ENCODE measurements at places on chromosomes 6 and 20. TPM values are rescaled to one million over a fixed set of nuclear protein-coding genes. Genes with fewer than 3 reads are reported as not detected.
A peak's percentile ranks its signal among the peaks of the same experiment; 100 is the strongest.

- no peak for DNase-seq
Measured at GRCh38 chr6:41352907-41353306, 17.5 kb downstream of the NCR2 start.

GRCh38 chr20:11232896-11233295, 559.1 kb upstream of the JAG1 start:
- no peak for DNase-seq

DNA sequence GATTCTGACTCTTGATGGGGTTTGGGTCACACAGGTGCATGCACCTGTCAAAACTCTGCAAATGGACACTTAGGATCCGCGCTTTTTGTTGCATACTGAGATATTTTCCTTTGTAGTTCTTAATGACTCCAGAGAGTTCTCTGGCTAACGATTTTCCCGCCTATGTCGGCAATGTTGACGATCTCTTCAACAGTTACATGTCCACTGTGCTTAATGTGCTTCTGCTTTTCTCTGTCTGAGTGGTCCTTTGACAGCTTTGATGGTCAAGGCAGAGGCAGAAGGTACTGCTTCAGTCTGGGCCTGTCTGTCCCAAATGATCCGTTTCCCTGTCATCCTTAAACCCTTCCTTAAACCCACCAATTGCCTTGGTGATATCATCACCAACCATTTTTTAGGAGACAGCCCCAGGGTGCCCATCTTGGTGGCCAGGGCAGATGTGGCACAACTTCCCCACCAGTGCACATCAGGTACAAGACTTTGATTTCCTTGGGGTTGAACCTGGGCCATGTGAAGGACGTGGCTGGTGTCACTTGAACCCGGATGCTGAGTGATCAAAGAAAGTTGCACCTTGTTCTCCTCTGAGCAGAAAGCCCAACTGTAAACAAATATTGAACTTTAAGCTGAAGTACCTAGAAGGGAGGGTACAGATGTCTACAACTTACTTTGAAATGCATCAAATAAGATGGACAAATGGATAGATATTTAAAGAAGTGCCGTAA, 10.7 kb upstream of the BPIFB1 start:
- DNase-seq, result no peak

- DNase-seq, result no peak
Measured at GRCh38 chr6:169934699-169935347, 183.4 kb downstream of the ERMARD start.

- DNase-seq, result no peak
Measured at GRCh38 chr6:39152262-39152661, 37.3 kb upstream of the SAYSD1 start.

GRCh38 chr6:43359381-43359780, 10.1 kb downstream of the ZNF318 start:
- no peak for DNase-seq

DNA sequence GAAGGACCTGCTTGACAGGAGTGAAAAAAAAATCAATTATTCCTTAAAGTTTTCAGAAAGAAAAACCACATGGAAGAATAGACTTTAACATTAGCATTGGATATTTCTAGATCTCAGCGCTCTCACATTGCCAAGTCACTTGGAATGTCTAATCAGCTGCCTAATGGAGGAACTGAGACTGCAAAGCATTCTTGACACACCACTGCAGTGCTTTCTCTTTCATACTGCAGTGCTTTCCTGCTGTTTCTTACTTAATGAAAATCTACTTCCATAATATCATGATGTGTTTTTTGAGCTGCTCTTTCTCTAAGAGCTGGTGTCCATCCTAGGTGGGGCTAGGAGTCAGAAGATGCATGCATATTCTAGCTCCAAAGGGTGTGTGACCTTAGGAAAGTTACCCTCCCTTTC, 20.4 kb upstream of the MCM3 start:
- DNase-seq, result no peak

DNA sequence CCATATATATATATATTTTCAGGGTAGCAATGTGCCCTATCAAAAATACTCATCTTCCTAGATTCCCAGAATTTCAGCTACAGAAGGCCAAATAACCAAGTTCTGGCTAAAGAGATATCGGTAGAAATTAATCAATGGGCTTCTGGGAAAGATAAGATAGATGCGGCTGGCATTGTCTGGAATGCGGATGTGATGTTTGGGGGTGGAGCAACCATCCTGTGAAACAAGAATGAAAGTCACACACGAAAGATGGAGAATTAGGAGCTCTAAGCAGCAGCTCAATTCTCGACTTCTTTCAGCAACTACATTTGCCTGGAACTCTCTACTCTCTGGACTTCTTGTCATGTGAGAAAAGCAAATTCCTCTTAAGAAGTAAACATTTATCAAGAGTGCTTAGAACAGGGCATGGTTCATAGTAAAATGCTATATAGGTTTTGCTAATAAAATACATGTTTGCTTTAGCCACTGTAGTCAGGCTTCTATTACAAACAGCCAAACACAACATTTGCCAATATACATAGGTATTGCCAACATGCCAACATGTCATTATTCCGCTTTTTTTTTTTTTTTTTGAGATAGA, 90.8 kb downstream of the CLIC5 start:
- DNase-seq, result no peak

DNA sequence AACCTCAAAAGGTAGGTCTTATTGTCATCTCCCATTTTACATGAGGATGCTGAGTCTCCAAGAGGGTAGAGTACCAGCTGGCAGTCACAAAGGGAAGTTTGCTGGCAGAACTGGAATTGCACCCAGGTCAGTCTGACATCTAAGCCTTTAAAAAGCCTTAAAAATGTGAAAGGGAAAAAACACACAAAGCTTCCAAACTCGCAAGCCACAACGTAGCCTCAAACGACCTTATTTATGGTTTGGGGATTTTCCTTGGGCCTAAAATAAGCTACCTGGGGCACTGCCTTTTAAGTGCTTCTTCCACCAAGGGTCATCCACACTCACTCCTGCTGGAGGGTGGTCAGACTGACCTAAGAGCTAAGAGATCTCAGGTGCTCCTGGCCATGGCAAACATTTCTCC, 2.1 kb downstream of the MBOAT1 start:
- no peak for DNase-seq

GRCh38 chr6:5294392-5295211, 33.3 kb downstream of the FARS2 start:
- DNase-seq, result no peak

GRCh38 chr6:33724102-33725023, 12.9 kb upstream of the UQCC2 start:
- no peak for DNase-seq

The SLC2A4RG gene
- 103 TPM for total RNA-seq

The MUC22 gene
- total RNA-seq, result not detected

DNA sequence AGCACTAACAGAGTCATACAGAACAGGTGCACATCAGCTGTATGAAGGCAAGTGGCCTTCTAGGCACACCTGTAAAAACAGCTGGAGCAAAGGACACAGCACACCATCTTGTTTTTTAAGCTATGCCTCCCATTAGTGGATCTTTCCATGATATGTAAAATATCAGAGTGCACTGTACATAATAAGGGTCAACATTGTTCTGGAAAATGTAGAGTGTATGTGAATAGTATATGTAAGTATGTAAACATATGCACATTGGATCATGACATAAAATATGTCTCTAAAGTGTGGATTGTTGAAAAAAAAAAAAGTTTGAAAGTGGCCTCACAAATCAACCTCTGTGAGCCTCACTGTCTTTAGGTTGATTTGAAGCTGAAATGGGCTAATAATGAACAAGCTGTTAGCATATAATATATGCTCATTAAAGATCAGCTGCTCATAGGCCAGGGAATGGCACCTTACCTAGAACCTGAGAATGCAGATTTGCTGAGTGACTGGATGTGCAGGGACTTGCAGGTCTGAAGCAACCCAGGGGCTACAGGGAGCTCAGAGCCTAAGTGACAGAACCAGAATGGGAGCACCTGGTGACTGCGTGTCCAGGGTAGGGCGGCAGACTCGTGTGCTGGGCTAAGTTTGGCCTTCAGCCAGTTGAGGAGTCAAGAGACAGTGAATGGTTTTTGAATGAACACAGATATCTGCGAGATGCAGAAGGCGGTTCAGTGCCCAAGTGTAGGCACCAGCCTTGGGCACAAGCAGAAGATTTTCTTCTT, 198.6 kb downstream of the TMEM242 start:
- DNase-seq, result no peak

DNA sequence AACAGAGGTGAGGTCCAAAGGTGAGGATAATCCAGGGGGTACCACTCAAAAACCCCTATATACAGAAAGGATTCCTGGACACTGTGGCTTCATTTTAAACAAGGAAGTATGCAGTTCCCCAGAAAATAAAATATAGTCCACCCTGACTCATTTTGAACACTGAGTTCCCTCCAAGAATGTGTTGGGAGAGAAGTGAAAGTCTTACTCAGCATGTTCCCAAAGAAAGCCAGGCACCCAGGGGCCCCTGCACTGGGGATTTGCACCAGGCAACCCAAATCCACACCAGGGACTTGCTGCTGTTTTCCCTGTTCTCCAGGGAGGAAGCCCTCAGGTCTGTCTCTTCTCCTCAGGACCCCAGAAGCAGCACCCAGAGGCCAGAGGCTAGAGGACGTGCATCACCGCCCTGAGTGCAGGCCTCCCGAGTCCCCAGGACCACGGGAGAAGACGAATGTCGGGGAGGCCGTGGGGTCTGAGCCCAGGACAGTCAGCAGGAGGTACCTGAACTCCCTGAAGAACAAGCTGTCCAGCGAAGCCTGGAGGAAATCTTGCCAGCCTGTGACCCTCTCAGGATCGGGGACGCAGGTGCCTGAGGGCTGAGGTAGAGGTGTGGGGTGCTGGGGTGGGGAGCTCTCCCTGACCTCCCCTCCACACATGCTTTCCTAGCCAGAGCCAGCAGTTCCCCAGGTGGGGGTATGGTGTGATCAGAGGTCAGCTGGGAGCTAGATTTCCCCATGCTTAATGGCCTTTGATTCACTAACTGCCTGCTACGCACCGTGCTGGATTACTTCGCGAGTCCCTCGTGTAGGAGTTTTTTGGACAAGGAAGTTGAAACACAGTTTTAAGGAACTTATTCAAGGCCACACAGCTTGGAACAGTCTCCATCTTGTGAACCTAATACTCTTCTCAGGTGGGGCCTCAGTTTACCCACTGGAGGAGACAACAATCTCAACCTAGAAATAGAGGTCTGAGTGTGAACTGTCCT, 3.3 kb downstream of the FGD2 start:
- no peak for DNase-seq

The PTCRA gene
- total RNA-seq, result 35.0 TPM

The FAM83B gene
- total RNA-seq, result not detected

The RFX6 gene
- total RNA-seq, result not detected

The SDHAF4 gene
- total RNA-seq, result 4.7 TPM

DNA sequence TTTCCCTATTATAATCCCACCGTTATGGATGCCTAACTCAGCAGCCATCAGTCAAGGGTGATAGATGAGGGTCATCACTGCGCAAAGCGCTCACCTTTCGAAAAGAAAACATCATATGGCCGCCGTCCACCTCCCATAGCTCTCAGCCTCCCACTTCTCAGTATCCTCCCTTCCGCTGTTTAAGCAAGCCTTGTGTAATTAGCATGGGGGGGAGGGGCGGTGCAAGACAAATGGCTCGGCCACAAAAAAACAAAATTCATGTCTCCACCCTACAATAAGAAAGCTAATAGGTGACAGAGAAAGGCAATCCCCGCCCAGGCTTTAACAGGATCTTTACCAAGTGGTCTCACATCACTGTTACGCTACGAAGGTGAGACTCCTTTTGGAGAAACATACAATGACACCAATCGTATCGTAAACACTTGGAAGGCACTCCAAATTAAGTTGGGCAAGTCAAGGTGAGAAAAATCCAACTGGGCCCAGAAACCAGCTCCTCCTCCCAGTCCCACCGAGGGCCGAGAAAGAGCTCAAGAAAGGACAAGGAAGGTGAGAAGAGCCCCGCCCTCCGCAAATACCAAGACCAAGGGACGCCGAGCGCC, 645 bp downstream of the DDX39B start:
- DNase-seq, result peak; percentile 47

- no peak for DNase-seq
Measured at GRCh38 chr6:39835821-39836295, 43.7 kb downstream of the DAAM2 start.

DNA sequence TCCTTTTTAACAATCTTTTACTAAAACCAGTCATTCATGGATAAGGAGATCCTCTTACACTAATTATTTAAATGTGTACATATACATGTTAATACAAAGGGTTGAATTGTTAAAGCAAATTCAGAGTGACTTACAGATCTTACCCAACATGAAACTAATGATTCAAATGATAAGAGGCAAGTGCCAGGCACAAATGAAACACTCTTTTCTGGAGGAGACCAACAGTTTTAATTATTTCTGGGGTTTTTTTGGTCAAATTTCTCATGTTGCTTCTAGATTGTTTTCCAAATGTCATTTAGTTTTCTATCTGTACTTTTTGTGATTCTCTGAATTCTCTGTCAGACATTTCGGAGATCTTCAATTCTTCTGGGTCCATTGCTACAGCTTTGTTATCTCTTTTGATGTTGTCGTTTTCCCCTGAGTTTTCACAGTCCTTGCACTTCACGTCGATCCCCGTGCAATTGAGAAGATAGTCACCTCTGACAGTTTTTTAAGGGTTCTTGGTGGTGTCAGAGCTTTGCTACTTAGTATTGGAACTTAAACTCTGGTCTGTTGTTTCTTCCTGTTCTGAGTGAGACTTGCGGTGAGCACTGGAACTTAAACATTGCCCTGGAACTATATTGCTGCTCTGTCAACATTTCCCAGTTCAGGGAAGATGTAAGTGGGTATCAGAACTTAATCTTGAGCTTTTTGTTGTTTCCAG, 23.2 kb downstream of the MAS1 start:
- no peak for DNase-seq

- no peak for DNase-seq
Measured at GRCh38 chr20:32474967-32475811, 109.9 kb downstream of the NOL4L start.

The MAP7 gene
- total RNA-seq, result 0.27 TPM

The MCM8 gene
- 2.8 TPM for total RNA-seq

The TLDC2 gene
- not detected for total RNA-seq

DNA sequence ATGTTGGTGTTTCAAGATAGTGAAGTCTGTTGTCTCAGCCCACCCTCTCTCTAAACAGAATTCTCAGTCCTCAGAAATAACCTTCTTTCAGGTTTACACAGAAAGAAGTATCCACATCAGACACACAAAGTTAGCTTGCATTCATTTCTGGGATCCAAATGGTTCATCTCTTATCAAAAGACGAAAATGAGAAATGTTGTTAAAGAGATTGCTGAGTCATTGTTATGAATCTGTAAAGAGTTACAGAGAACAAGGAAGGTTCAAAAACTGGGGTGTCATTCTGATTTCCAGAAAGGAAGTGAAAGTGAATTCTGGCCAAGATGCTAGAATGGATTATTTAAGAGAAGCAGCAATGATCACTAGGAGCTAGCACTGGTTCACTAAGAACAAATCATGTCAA, 90.5 kb upstream of the ATXN1 start:
- no peak for DNase-seq

GRCh38 chr6:159099961-159100360, 55.2 kb upstream of the TAGAP start:
- DNase-seq, result no peak

All from T-helper 17 cell (primary cell).